ENCODE measurements at places on chromosomes 2 and 18.

DNA sequence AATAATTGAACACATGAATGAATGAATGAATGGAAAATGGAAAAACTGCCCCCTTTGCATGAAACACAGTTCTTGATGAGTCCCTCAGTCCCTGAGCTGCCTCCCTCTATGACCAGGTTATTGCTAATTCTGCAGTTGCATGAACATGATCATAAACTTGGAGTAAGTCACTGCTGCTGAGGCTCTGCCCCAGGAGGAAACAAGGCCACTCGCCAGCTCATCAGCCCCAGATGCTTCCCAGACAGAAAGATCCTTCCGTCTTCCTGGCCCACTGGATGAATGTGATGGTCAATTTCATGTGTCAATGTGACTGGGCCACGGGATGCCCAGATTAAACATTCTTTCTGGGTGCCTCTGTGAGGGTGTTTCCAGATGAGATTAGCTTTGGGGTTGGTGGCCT lies 16.4 kb downstream of the GPR45 start:
- no peak for DNase-seq

DNA sequence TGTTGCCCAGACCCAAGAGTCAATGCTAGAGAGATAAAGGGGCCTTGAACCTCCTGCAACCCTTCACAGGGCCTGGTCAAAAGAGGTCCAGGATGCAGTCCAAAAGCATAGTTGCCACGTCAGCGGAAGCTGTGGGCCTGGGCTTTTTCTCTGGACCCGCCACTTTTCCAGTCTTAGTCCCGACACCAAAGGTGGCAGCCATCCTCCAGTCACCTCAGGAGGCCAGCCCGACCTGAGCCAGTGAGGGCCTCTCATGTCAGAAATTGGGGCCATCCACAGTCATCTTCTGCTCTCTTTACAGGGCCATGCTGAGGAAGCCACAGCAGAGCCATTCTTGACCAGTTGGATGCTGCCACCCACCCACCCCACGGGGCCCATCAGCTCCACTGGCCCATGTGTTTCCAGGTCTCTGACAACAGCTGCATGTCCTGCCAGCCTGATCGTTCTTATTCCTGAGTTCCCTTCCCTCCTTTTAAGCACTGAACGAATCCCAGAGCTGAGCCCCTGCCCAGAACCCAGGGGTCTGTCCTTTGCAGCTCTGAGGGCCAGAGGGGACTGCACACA lies 34.1 kb upstream of the KLHL29 start:
- no peak for DNase-seq

DNA sequence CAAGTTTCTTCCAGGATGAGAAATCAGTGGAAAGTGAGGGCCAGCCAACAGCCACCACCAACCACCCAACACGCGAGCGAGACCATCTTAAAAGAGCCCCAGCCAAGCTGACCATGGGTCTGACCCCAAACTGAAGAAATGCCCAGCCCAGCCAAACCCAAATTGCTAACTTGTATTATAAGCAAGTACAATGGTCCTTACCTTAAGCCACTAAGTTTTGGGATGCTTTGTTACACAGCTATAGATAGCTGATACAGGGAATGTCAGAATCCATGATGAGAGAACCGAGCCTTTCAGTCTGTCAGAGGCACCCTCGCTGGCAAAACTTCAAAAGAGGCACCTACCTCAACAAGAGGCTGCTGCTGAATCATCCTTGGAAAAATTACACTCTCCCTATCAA lies 17.0 kb downstream of the STK39 start:
- DNase-seq = no peak

- DNase-seq = no peak
Measured at GRCh38 chr2:195148004-195148403, 509.0 kb upstream of the SLC39A10 start.

- DNase-seq = no peak
Measured at GRCh38 chr2:467101-467500, 179.2 kb upstream of the ALKAL2 start.

DNA sequence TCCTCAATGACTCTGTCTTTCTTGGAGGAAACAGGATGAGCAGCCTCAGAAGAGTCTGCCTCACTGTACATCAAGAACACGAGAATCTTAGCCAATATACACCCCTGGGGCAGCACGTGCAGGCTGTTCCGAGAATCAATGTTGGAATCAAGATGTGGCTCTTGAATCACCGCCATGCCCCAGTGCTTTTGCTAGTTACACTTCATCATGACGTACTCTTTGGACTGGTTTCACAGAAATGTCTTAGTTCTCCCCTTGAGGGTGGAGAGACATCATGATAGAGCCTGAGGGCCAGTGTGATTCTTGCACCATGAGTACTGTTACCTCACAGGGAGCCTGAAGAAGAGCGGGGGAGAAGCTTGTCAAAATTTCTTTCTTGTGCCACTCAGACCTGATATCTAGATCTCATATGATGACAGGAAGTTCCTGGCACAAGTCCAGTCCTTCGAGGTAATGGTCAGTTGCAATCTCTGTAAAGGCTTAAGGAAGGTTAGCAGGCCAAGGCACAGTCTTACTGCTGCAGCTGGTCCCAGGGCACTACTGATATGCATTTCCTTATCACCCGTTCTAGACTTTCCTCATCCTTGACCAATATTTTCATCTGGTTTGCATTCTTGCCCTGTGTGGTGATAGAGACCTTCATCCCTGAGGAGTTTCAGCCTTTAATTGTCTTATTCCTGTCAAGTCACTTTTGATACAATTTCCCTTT lies 28.2 kb upstream of the STAT4 start:
- DNase-seq = no peak

DNA sequence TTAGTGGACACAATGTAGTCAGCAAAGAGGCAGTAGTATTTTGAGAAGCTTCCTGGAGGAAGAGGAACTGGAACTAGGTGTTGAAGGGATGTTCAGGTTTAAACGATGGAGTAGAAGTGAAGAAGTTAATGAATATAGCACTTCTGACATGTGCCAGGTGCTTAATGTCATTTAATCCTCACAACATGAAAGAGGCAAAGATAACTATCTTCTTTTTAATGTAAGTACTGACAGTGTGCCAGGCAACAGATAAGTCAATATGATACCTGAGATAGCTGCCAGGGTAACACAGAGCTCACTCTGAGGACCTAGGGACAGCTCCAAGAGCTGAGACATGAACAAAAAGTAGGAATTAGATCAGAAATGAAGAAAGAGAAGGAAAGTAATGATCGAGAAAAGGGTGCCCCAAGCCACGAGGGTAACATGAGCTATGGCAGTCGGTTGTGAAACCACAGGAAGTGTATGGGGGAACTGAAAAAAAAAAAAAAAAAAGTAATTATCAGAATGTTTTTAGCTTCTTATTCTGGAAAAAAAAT lies 140.7 kb downstream of the RNF144A start:
- no peak for DNase-seq

DNA sequence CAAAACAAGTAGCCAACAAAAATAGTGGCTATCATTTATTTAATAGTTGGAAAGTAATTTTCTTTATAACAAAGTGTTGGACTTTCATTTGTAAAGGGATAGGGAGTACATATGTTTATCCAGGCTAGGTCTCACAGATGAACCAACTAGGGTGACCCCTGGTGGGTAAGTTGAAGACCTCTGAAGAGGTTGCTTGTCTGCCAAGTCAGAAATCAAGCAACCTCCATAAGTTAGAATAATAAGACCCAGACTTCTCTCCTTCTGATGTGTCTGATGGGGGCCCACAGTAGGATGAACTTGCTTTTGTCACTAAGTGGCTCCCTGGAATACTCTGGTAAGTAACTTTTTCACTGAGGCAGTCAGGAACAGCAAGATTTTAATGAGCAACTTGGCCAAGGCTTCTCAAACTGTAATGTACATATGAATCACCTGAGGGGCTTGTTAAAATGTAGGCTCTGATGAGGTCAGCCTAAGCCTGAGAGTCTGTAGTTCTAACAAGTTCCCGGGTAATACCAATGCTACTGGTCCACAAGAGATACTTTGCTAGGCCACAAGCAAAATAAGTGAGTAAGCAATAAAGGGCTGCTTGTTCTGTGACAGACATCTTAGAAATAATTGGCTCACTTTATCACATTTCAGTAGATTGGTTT lies 319.6 kb downstream of the PIK3C3 start:
- DNase-seq = no peak

- peak; percentile 38 for DNase-seq
Measured at GRCh38 chr2:11508279-11508678, 25.6 kb upstream of the GREB1 start.

DNA sequence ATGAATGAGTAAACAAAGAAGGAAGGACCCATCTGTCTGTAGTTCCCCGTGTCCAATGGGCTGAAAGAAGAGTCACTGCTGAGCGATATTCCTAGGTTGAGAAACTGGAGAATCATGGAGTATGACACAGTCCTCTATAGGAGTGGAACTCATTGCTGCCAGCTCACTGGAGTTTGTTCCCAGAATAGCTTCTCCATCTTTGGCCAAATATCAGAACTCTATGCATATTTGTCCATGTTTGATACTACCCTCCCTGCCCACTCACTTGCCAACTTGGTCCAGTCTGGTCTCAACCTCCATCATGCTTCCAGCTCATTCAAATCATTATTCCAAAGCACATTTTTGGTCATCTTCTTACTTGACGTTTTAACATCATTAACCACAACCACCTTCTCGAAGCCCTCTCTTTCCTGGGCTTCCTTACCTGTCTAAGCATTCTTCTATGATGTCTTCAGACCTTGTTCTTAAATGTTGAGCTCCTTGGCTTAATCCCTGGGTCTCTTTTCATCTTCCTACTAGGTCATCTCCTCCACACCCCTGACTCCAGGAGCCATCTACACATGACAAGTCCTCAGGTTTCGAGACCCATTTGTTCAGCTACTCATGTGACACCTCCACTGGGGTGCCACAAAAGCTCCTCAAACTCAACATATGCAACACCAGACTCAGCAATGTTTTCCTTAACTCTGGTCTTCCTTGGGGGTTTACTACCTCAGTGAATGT lies 221.6 kb downstream of the MYCN start:
- DNase-seq = no peak

- DNase-seq = no peak
Measured at GRCh38 chr2:157170299-157170698, 87.2 kb upstream of the GALNT5 start.

All from hippocampal formation (tissue), 2 donors.